ENCODE measurements at places on chromosomes 7 and 10. TPM values are rescaled to one million over a fixed set of nuclear protein-coding genes. Genes with fewer than 3 reads are reported as not detected.

Gene NUTM2E
- 0.45 TPM for total RNA-seq

Gene C10orf53
- 0.18 TPM for total RNA-seq

Gene AOAH
- total RNA-seq, result 3.4 TPM

Gene CRTAC1
- 15.5 TPM for total RNA-seq

Gene WNT8B
- total RNA-seq, result not detected

Gene FXYD4
- not detected for total RNA-seq

Gene PDK4
- 7.6 TPM for total RNA-seq

Gene CDK1
- 46.9 TPM for total RNA-seq

Gene ASAH2
- total RNA-seq, result 1.5 TPM

Gene CH25H
- 0.73 TPM for total RNA-seq

Gene WBP1L
- total RNA-seq, result 29.6 TPM

Gene TRPV5
- 0.36 TPM for total RNA-seq

Gene AGBL3
- total RNA-seq, result 6.9 TPM

Gene MYO1G
- total RNA-seq, result 0.54 TPM

Gene ATG9B
- 3.9 TPM for total RNA-seq

Gene RASA4
- 139 TPM for total RNA-seq

Gene ASCC1
- total RNA-seq, result 35.2 TPM

Gene TMEM229A
- 2.4 TPM for total RNA-seq

Gene CLDN4
- 2.7 TPM for total RNA-seq

Gene KIN
- 11.1 TPM for total RNA-seq

Gene NEUROG3
- total RNA-seq, result not detected

Gene ANXA11
- 5.4 TPM for total RNA-seq

Gene GSAP
- 14.2 TPM for total RNA-seq

Gene ZNF107
- total RNA-seq, result 16.5 TPM

Gene CACNB2
- total RNA-seq, result 16.2 TPM

Gene INA
- total RNA-seq, result 160 TPM

Gene CPN1
- total RNA-seq, result not detected

Gene NOS3
- total RNA-seq, result 1.5 TPM

Gene RHOBTB1
- total RNA-seq, result 26.4 TPM

Gene PILRA
- 3.3 TPM for total RNA-seq

Gene TNS3
- 37.5 TPM for total RNA-seq

Gene AKR1C8
- 0.45 TPM for total RNA-seq

Gene METTL2B
- 38.0 TPM for total RNA-seq

Gene AMPH
- 42.5 TPM for total RNA-seq

Gene NAT16
- 2.1 TPM for total RNA-seq

Gene TUBAL3
- 0.27 TPM for total RNA-seq

Gene DRGX
- not detected for total RNA-seq

Gene NPY4R
- 0.27 TPM for total RNA-seq

Gene IL6
- total RNA-seq, result not detected

Gene SPDYE16
- total RNA-seq, result 0.27 TPM

Gene ASB13
- total RNA-seq, result 11.9 TPM

Gene TACC2
- total RNA-seq, result 27.0 TPM

Gene FGFBP3
- 23.3 TPM for total RNA-seq

Gene GBF1
- 26.0 TPM for total RNA-seq

Gene ZNF853
- total RNA-seq, result 10.4 TPM

Gene MCM7
- 57.2 TPM for total RNA-seq

Gene CREB5
- total RNA-seq, result 23.6 TPM

Gene ELFN1
- 6.5 TPM for total RNA-seq
